ENCODE measurements at places on chromosomes 11 and 22. TPM values are rescaled to one million over a fixed set of nuclear protein-coding genes. Genes with fewer than 3 reads are reported as not detected.

Gene WT1
- not detected for total RNA-seq

Gene OR5J2
- not detected for total RNA-seq

Gene OR52H1
- 0.76 TPM for total RNA-seq

Gene ST3GAL4
- 23.1 TPM for total RNA-seq

Gene RGL4
- total RNA-seq = not detected

Gene FGF4
- total RNA-seq = not detected

Gene ART1
- not detected for total RNA-seq

Gene NCF4
- total RNA-seq = 3.5 TPM

Gene DENND6B
- 6.3 TPM for total RNA-seq

Gene MOV10L1
- 0.39 TPM for total RNA-seq

Gene PGR
- not detected for total RNA-seq

Gene KCNJ1
- total RNA-seq = not detected

Gene APOA1
- not detected for total RNA-seq

Gene NAA40
- 13.7 TPM for total RNA-seq

Gene CDCA5
- 4.3 TPM for total RNA-seq

Gene LSP1
- total RNA-seq = not detected

Gene MED17
- total RNA-seq = 33.0 TPM

Gene SCGB1D2
- total RNA-seq = not detected

Gene RAG1
- 3.3 TPM for total RNA-seq

Gene ARL14EP
- total RNA-seq = 18.2 TPM
